Activated CD4-positive, CD25-positive, alpha-beta regulatory T cell treated with anti-CD3 and anti-CD28 coated beads, Interleukin-2, amount 50 U/mL, for 24 hours (primary cell): ENCODE measurements at places on chromosomes 3 and 15.

DNA sequence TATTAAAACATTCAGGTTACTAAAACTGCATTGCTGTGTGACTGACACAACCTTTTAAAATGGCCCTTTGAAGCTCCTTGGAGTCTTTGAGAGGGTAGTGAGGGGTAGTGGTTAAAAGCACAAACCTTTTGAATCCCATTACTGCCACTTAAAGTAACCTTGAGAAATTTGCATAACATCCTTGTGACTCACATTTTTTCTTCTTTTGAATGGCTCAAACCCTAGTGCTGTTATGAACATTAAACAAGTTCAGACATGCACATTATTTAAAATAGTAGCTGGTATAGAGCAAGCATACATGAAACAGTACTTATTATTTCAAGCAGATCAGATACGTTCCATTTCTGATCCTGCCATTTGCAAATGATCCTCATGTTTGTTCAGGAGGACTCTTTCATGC lies 3.7 kb upstream of the CLDN1 start:
- peak; percentile 31 for ATAC-seq

DNA sequence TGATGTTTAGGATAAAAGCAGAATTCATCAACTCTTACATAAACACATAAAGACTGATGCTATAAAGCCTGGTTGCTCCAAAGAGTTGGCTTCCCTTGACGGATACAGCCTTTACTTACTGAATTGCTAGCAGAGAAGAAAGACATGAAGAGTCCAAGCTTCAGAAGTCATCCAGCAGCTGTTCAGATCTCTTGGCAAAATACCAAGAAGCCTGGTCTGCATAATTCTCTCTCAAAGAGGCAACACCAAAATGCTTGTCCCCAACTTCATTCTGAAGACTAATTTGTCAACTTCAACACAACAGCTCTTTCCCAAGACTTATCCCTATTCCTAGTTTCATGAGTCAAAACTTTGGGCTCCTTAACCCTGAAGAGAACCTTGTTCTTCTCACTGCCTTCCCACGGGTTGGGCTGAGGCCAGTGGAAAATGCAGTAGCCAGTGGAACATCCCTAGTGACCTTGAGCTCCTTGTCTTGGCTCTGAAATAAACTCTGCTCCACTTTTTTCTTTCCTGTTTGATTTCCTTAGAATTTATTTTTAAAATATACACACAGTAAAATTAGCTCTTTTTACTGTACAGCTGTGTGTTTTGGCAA lies 119.2 kb upstream of the THBS1 start:
- ATAC-seq = no peak

GRCh38 chr15:93180656-93181055 lies 91.6 kb upstream of the RGMA start:
- no peak for ATAC-seq

DNA sequence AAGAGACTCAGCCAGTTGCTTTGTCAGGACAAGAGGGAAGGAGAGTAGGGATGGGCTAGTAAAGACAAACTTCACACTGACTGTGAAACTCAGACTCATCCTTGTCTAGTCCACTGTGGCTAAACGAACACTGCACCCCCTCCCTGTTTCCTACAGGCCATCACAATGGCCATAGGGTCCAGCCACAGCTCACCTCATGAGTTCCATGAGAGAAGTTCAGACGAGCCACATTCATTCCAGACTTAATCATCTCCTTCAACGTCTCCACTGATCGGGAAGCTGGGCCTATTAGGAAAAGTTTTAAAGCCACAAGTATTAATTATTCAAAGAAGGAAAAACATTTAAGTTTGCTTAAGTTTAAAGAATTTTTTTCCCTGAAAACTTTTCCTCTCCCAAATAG lies 13.8 kb downstream of the PKM start:
- no peak for ATAC-seq

DNA sequence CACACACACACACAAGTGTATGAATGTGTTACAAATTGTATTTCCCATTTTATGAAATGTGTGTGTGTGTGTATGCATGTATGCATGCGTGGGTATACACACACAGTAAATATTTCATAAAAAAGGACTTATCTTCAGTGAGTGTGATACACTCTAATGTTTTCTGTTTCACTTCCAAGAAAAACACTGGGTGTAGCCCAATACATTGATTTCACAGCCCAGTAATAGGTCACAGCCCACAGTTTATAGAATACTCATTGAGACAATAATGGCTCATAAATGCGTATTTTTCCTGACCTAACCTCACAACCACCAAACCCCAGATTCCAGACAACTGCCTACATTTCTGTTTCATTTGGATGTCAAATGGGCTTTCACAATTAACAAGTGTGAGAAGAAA lies 619.5 kb downstream of the MAGI1 start:
- no peak for ATAC-seq

GRCh38 chr15:52464040-52464439 lies 64.6 kb downstream of the MYO5A start:
- ATAC-seq = no peak

DNA sequence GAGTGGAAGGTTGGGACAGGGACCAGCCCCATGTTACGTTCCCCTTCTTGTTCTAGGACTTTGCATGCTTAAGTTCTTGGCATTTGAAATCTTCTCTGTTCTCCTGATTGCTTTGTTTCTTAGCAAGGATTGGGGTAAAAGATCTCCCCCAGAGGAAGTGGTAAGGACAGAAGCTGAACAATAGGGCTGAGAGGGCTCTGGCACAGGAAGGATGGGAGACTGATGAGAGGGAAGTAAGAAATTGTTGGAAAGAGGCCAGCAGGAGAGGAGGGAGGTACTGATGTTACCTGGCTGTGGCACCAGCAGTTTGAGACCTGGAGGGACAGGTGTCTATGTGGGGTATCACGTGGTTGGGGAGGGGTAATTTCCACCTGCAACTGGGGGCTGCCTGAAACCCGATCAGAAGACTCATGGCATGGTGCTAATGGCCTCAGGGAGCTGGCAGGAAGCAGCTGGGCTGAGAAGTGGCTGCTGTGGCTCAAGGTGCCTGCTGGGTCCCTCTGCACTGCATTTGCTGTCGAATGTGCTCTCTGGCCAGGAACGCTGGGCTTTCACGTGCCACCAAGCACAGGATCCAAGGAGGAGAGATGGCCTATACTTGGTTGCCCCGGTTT lies 108.4 kb downstream of the LSM3 start:
- ATAC-seq = no peak

DNA sequence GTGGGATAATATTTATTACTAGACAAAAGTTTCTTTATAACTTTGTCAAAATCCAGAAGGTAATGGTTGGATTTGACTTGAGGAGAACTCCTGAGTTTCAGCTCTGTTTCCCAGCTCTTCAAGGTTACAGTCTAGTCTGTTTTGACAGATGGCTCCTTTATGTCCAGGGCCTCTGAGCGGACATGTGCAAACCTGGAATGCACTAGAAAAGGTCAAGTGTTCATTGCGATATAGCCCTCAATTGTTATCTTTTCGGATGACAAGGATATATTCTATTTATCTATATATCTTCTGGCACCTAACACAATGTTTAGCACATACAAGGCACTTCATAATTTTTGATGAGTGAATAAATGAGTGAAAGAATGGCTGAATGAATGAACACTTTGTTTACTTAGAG lies 513.2 kb upstream of the GOLIM4 start:
- ATAC-seq = no peak

GRCh38 chr15:62569460-62570404 lies 404.6 kb upstream of the C2CD4B start:
- ATAC-seq = no peak

- no peak for ATAC-seq
Observed at GRCh38 chr3:93911206-93911605, 62.5 kb downstream of the PROS1 start.
